Fibroblast of the conjunctiva (primary cell): ENCODE measurements at places on chromosomes 2 and 18.
A peak's percentile ranks its signal among the peaks of the same experiment; 100 is the strongest.

- no peak for DNase-seq
Measured at GRCh38 chr18:13235421-13235831, 16.9 kb downstream of the LDLRAD4 start.

- no peak for DNase-seq
Measured at GRCh38 chr18:67074309-67074708, 442.2 kb downstream of the DSEL start.

- no peak for DNase-seq
Measured at GRCh38 chr2:161077367-161078210, 82.6 kb upstream of the TANK start.

GRCh38 chr2:183579686-183580085 lies 455.4 kb downstream of the NUP35 start:
- no peak for DNase-seq

GRCh38 chr2:134260713-134261112 lies 6.8 kb downstream of the MGAT5 start:
- peak; percentile 68 for DNase-seq

GRCh38 chr2:24342110-24342910 lies 18.0 kb downstream of the ITSN2 start:
- no peak for DNase-seq

GRCh38 chr2:29014811-29015421 lies 33.8 kb downstream of the TOGARAM2 start:
- DNase-seq, result no peak

- DNase-seq, result no peak
Measured at GRCh38 chr2:168903888-168904287, 2.8 kb downstream of the G6PC2 start.

GRCh38 chr18:58183226-58183625 lies 139.2 kb downstream of the NEDD4L start:
- no peak for DNase-seq

GRCh38 chr2:127783101-127783500 lies 27.9 kb downstream of the WDR33 start:
- DNase-seq, result no peak

GRCh38 chr2:50956886-50957285 lies 75.0 kb downstream of the NRXN1 start:
- no peak for DNase-seq

GRCh38 chr2:55883829-55884228 lies 39.8 kb downstream of the EFEMP1 start:
- DNase-seq, result no peak

GRCh38 chr2:56348392-56349210 lies 164.8 kb downstream of the CCDC85A start:
- DNase-seq, result no peak

DNA sequence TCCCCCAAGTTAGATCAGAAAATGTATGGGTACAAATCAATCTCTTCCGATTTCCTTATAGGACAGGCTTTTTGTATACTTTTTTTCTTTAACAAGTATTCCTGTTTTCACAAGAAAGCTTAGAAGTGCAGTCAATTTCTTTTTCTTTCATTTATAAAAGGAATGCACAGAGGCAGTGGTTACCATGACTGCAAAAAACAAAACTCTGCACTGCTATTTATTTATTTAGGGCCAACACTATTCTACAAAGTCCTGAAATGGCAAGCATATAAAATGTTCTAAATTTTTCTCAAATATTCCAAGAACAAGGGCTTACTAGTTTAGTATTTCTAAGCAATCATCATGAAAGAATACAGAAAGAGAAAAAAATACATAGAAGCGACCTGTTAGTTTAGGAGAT lies 22.2 kb downstream of the ATAD2B start:
- peak; percentile 17 for DNase-seq

- no peak for DNase-seq
Measured at GRCh38 chr2:12712881-12713280, 3.9 kb upstream of the TRIB2 start.

GRCh38 chr2:154697418-154698252 lies 860 bp upstream of the KCNJ3 start:
- no peak for DNase-seq

DNA sequence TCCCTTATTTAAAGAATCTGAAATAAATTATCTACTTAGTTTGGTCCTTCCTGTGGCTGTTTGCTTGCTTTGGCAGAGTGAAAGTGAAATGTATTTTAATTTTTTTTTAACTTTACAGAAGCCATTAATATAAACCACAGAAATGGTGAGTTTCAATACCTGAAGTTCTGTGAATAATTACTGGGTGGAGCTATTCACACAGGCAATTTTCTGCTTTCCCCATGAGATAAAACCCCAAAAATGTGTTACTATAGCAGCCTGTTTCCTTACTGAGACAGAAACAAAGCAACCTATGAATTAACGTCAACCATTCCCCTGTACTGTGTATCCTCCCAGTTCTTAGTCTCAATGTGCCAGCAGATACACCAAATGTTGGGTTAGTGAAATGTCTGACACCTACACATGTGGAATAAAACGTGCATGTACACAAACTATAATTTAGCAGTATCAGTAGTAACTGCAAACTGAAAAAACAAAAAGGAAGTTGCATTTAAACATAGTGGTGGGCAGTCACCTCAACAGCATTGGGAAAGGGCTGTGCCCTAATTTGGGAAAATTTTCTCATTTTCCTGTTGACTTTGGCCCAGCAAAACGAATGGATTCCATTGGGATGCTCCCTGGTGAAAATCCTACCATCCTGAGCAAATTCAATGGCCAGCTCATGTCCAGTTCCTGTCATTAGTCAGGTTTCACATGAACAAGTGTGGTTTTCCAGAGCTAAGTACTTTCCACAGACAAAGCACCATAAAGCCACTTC lies 73.1 kb upstream of the RMDN2 start:
- DNase-seq, result no peak

DNA sequence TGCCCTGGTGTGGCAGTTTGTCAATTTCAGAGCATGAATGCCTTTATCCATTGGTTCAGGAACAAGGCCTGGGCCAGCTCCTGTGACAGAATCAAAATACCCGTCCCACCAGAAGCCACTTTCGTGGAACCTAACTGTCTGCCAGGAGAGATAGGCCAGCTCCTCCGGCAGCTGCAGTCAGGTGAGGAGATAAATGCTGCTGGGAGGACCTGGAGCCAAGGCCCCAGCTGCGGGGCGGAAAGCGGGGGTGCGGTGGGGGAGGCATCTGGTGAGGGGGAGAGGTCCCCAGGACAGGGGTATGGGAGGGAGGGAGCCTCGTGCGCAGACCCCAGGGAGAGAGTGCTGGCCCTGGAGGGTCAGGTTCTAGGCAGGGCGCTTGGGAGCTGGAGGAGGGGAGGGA lies 4.4 kb upstream of the ASB1 start:
- no peak for DNase-seq

- DNase-seq, result peak; percentile 32
Measured at GRCh38 chr2:80073134-80073561, 231.4 kb downstream of the LRRTM1 start.

- DNase-seq, result no peak
Measured at GRCh38 chr2:24730481-24730880, 62.7 kb downstream of the PTRHD1 start.

- DNase-seq, result no peak
Measured at GRCh38 chr18:64474255-64474654, 325.4 kb upstream of the LINC00305 start.

GRCh38 chr2:97355887-97356286 lies 233.8 kb downstream of the ANKRD36B start:
- DNase-seq, result no peak

GRCh38 chr2:138102664-138103063 lies 138.4 kb downstream of the HNMT start:
- DNase-seq, result no peak

- DNase-seq, result no peak
Measured at GRCh38 chr2:108074150-108074549, 87.8 kb downstream of the SLC5A7 start.

DNA sequence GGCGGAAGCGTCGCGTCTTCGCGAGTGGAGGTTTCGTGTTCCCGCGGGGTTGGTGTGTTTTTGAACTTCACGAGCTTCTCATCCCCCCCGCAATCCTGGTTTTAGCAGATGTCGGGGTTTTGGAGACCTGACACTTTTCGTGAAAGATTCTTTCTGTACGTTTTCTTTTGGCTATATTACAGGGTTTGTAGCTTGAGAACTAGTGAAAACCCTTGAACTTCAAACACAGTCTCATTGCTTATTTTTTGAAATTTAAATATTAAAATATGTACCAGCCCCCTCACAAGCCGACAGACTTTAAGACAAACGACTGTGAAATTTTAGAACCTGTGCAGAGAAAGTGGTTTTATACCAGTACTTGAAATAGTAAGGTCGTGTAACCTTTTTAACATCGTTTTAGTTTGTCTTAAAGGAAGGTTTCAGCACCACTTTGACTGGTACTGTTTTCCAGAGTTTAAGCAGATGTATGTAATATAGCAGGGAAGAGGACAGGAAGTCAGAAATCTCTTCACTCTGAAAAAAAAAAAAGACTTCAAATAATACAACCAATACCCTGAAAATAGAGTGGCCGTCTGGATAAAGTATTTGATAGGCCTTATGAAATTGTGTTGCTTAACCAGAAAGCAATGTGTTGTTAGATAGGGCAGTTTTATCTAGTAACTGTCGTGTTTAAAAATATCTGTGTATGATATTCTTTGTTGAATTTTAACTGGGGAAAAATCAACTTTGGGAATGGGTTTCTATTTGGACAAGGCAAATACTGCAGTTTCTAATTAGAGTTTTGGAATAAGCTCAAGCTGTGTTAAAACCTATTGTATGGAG lies 1.4 kb downstream of the SPATS2L start:
- no peak for DNase-seq

GRCh38 chr18:3848316-3848715 lies 398.3 kb downstream of the TGIF1 start:
- no peak for DNase-seq
